ENCODE measurements at places on chromosomes 5 and 9. TPM values are rescaled to one million over a fixed set of nuclear protein-coding genes. Genes with fewer than 3 reads are reported as not detected.

DNA sequence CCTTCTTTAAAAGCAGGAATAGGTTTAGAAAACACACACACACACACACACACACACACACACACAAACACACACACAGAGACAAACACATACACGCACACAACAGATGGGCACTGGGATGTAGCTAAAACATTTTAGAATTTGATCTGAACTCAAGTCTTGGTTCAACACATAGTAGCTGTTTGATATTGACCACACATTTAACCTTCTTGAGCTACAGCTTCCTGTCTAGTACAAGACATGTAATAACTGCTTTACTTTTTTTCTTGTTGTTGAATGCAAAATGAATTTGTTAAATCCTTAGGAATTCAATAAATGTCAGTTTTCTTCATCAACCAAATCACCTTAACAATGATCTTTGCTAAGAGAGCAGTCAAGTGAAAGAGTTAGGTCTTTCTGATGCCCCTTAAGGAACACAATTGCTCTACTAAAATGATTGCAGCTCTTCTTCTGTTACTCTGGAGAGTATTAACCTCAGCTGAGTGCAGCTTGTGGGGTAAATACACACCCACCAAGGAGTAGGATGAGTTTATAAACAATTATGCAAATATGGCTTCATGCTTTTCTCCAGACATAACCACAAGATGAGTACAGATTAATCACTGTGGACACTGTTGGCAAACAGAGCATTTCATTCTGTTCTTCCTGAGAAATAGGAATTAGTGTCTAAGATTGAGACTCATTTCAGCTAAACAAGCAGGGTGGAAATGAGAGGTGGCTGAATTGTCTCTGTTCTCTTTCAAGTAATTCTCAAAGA is 302.9 kb upstream of the PAPPA start:
- DNase-seq = no peak

YIPF5 gene
- 62.9 TPM for polyA plus RNA-seq

- no peak for DNase-seq
Measured at GRCh38 chr9:116943970-116944369, 256.9 kb downstream of the TRIM32 start.

TMC1 gene
- polyA plus RNA-seq = not detected

TEX10 gene
- polyA plus RNA-seq = 13.6 TPM

CFAP77 gene
- polyA plus RNA-seq = not detected

GALNT12 gene
- polyA plus RNA-seq = 3.1 TPM

- no peak for DNase-seq
Measured at GRCh38 chr5:58069016-58069705, 390.7 kb downstream of the PLK2 start.

- no peak for DNase-seq
Measured at GRCh38 chr5:132024789-132025402, 13.4 kb upstream of the ACSL6 start.

GRCh38 chr9:13568841-13569601 is 289.5 kb upstream of the MPDZ start:
- DNase-seq = no peak

DNA sequence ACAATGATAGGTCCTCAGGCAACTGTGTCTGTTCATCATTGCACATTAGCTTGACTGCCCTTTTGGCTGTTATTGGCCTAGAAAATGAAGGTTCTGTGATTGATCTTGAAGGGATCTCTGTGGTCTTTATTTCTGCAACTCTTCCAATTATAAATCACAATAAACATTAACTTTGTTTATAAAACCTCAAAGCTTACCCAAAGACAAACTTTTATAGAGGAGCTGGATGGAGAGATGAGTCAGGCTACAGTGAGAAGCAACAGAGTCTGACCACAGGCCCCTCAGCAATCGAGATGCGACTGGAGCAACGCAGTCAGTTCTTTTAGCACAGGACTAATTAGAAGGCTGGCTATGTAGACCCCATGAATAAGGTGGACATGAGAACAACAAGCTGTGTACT is 5.3 kb downstream of the MACROH2A1 start:
- no peak for DNase-seq

DNA sequence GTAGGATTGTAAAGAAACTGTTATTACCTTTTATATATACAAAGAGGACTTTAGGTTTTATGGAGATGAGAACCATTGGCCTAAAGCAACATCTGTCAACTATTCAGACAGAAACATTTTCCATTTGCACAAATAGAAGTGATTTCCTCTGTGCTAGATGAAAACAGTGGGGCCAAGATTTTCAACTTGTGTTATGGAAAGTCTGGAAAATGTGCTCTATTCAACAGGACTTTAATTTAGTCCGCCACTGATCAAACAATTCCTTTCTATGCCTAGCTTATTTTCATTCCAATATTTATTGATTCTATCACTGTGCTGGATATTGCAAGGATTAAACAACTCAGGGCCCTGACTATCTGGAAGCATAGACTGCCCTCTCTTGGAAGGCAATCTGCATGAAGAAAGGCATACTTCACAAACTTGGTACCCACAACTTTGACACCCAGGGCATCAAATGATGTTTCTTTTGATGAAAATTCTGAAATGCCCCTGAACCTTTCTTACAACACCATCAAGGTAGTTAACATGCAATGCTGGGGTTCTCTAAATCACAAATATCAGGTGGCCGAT is 126.6 kb upstream of the HMHB1 start:
- no peak for DNase-seq

DNA sequence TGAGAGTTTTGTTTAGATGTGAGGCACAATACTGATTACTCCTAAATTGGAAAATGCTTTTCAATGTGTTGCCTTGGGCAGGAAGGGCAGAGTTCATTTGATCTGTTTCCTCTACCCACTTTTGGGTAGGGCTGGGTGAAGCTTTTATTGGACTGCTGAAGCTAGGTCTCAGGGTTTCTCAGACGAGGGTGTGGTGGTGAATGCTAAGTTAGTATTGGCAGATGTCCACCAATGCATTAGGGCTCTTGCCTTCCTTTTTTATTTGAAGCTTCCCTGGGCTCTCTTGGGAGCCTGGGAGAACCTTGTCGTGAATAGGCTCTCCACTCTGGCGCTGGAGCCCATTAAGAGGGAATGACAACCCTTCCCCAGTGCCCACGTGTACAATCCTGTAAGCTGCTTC is 23.1 kb downstream of the SPTAN1 start:
- DNase-seq = no peak

OR1J4 gene
- not detected for polyA plus RNA-seq

DNA sequence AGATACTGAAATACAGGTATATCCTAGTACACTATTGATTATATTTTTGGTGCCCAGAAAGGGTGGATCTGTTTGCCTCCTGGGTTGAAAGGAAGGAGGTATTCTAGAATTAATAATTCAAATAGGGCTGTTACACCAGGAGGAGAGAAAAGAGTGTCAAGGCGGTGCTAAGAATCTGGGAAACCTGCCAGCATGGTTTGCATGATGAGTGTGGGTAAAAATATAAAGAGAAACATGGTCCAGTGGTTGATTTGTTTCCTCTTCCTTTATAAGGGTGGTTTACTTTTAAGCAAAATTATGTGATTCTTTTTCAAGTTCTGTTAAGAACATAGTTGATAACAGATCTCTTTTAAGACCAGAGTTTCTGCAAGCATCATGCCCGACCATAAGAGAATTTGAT is 69.4 kb upstream of the NFIB start:
- no peak for DNase-seq

- DNase-seq = no peak
Measured at GRCh38 chr9:111016016-111016415, 22.3 kb downstream of the LPAR1 start.

FBP1 gene
- polyA plus RNA-seq = 19.3 TPM

DNA sequence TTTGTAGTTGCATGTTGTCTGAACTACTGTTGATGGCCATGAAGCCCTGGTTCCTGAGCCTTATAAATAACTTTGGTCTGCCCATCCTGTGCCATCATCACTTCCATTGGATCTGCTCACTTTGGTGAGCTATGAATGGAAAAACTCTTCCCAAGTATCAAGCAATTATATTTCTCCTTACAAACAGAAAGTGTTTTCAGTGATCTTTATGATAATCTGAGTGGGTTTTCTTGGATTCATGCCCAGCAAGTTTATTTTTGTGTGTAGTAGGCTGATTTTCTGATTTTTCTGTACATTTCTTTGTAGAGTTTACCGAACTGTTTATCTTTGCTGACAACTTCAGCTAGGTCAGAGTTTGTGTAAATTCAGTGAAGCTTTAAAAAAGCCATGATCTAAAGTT is 31.0 kb downstream of the CAMK4 start:
- no peak for DNase-seq

GRCh38 chr9:79588488-79589223 is 16.9 kb downstream of the TLE4 start:
- no peak for DNase-seq

- no peak for DNase-seq
Measured at GRCh38 chr5:179885491-179886090, 22.1 kb downstream of the TBC1D9B start.

GRCh38 chr5:92518318-92518904 is 1062.6 kb downstream of the NR2F1-AS1 start:
- no peak for DNase-seq

CDC25C gene
- not detected for polyA plus RNA-seq

- DNase-seq = no peak
Measured at GRCh38 chr9:93595461-93595860, 19.1 kb downstream of the PHF2 start.

CA9 gene
- not detected for polyA plus RNA-seq

EFNA5 gene
- not detected for polyA plus RNA-seq

GRCh38 chr9:120890320-120891244 is 13.6 kb upstream of the PHF19 start:
- no peak for DNase-seq

TIMD4 gene
- 1.6 TPM for polyA plus RNA-seq

SPDL1 gene
- 8.5 TPM for polyA plus RNA-seq

DNA sequence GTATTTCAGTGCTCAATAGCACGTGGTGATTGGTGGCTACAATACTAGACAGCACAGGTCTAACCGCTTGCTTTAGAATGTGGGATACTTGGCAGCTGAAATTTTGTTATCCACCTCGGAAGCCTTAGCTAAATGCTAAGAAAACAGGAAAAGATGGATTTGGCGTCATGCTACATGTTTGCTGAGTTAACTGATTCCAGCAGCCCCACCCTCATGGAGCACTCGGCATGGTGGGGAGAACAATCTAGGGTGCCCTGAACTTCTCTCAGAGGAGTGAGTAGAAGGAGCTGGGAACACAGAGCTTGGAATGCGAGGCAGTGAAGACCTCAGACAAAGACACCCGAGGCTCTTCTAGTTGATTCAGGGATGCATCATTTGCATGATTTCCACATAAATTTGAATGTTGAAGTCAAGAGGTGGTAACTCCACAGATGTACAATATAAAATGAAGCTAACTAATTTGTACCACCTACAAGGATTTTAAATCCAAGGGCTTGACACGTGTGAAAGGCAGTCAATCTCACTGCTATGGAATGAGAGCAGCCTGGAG is 145.1 kb upstream of the FSTL4 start:
- DNase-seq = no peak

GRCh38 chr9:137955224-137955570 is 77.6 kb downstream of the CACNA1B start:
- no peak for DNase-seq

TAF1L gene
- not detected for polyA plus RNA-seq

GRCh38 chr5:107672211-107673038 is 1.7 kb upstream of the EFNA5 start:
- DNase-seq = peak; percentile 26

- DNase-seq = no peak
Measured at GRCh38 chr9:7721291-7721690, 78.3 kb downstream of the DMAC1 start.

WNT8A gene
- polyA plus RNA-seq = not detected

DNA sequence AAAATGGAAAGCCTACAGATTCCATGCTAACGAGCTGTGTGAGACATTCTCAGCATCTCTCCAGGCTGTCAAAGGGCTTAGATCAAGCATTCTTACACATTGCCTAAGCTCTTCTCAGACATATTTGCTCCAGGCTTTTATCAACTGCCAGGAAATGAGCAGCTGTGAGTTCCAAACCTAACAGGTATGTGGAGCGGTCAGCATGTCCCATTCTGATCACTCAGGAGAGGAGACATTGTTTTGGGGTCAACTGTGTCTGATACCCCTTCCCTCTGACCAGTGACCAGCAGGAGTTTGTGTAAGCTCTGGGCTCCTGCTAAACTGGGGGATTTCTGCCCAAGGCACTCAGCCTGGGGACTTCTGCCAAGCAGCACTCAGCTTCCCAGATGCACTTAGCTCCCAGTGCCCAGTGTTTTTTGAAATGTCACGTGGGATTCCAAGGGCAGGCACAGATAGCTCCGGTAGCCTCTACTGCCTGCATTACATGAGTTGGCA is 229.1 kb downstream of the SEC61B start:
- no peak for DNase-seq

TAF9 gene
- 135 TPM for polyA plus RNA-seq

FLT4 gene
- polyA plus RNA-seq = 0.68 TPM

DNA sequence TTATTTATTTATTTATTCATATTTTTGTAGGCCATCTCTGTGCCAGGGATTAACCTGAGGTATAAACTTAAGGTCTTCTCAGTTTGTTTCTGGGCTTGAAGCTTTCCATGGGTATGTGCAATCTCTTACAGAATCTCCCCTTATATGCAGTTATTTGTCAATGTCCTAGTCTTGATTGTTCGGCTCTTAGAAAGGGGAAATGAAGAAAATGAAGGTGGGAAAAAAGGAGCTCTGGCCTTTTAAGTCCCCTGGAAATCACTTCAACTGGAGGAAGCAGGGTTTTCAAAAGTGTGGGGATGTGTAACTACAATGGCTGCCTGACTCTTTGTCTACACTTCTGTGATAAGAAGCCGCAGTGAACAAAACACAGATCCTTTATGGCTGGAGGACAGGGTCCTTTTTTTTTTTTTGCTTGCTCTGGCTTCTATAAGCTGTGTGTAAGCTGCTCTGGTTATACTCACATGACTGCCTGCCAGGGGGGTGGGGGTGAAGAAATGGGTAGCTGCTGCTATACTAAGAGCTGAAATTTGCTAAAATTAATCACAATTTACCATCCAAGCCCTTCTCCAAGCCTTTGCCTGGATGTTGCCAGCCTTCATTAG is 33.7 kb downstream of the CENPP start:
- no peak for DNase-seq

DNA sequence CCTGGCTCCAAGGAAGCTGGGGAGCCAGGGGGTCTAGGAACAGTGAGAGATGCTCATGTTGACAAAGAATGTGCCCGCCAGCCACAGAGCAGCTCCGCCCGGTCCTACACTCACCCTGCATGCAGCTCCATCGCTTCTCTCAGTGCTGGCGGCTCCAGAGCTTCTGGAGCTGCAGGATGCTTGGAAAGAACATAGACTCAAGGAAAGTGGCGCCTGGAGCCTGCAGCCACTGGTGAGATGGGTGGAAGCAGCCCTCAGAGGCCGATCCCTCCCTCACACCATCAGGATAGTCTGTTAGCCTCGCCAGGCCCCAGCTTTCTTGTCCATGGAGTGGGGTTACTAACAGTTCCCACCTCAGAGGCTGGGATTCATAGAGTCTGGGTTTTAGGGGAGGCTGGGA is 26.4 kb upstream of the SLC6A19 start:
- no peak for DNase-seq

ORM2 gene
- not detected for polyA plus RNA-seq

DNA sequence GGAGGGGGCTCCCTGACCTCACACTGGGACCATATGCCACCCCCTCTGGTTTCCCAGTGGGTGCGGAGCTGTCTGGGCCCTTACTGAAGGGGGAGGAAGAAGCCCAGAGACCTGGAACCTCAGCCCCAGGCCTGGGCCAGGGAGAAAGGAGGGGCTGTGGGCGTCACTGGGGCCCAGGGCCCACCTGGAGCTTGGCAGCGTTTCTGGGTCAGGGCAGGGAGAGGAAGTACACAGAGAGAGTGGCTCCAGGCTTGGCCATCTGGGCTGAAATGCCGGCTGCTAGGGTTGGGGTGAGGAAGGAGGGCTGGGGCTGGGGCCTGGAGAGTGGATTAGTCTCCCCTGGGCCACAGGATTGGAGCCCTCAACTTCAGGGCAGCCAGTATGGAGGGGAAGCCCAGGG is 6.4 kb upstream of the DAB2IP start:
- DNase-seq = no peak

Data from naive thymus-derived CD4-positive, alpha-beta T cell (primary cell).